ENCODE measurements at places on chromosomes 6 and 20. TPM values are rescaled to one million over a fixed set of nuclear protein-coding genes. Genes with fewer than 3 reads are reported as not detected.

The GNMT gene
- 0.41 TPM for total RNA-seq

The TSHZ2 gene
- total RNA-seq = 11.8 TPM

The ZNF292 gene
- total RNA-seq = 72.2 TPM

The PNRC1 gene
- 165 TPM for total RNA-seq

The CASP8AP2 gene
- total RNA-seq = 26.9 TPM

The WFDC5 gene
- not detected for total RNA-seq

Measured in tongue (tissue), 3 donors.